Large intestine (tissue), 12 donors: ENCODE measurements at places on chromosomes 1 and 21.

DNA sequence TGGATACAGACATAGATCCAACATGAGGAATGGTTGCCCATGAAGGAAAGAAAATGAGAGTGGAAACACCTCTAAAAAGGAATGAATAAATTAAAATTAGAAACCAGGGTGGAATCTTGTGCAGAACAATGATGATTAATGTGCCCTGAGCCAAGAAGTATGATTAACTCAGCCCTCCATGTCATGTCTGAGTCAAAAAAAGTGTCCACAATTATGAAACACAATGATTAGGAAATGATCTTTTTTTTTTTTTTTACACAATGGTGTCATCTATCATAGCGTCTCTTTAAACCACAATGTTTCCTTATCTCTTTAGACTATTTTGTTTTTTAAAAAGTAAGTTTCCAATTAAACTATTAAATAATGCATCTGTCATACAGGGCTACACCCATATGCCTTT is 78.9 kb upstream of the RAB4A start:
- no peak for DNase-seq

DNA sequence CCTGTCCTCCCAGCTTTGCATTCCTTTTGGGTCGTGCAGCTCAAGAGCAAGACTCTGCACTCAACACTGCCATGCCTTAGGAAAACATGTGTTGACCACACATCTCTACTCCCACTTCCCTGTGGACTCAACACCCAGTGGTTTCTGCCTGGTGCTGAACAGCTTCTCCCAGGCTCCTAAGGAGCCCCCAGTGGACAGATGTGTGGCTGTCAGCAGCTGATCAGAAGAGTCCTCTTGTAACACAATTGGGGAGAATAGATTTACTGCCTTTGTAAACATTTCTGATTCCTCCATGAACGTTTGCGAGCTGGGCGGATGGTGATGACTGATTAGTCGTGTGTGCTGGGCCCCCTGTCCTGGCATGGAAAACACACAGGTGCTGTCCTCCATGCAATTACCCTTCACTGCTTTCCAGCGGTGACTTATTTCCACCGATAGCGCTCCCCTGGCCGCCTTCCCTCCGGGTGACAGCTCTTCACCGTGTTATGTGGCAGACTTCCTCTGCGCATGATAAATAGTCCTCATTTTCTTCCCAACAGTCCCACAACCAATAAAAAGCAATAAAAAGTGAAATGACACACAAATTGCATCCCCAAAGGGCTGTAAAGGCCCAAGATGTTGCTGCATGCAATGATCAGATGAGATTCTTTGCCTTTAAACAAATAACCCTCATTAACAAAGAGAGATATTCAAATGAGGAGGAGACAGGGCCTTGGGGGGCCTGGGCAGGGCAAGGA is 249.4 kb upstream of the AJAP1 start:
- DNase-seq = no peak

GRCh38 chr1:41674522-41674921 is 190.0 kb upstream of the EDN2 start:
- DNase-seq = no peak

- peak; percentile 30 for DNase-seq
These were observed 29.3 kb upstream of the USP1 start for GRCh38 chr1:62407398-62408009.

DNA sequence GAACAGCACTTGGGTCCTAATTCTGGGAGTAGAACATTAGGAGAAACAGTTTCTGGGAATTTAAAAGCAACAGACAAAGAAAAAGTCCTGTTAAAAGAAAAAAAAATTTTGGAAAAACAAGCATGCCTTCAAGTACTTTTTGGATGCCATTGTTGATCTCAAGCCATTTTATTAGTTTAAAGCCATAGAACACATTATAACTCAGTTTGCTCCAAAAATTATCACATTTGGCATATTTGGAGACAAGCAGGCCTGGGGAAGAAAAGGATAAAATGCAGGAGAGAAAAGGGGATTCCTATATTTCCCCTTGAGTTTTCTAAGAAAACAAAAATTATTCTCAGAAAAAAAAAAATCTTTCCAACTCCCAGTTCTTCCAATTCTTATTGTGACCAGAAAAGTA is 146.8 kb downstream of the TENT5C start:
- DNase-seq = no peak

GRCh38 chr1:231376101-231376500 is 38.0 kb downstream of the SPRTN start:
- DNase-seq = no peak

DNA sequence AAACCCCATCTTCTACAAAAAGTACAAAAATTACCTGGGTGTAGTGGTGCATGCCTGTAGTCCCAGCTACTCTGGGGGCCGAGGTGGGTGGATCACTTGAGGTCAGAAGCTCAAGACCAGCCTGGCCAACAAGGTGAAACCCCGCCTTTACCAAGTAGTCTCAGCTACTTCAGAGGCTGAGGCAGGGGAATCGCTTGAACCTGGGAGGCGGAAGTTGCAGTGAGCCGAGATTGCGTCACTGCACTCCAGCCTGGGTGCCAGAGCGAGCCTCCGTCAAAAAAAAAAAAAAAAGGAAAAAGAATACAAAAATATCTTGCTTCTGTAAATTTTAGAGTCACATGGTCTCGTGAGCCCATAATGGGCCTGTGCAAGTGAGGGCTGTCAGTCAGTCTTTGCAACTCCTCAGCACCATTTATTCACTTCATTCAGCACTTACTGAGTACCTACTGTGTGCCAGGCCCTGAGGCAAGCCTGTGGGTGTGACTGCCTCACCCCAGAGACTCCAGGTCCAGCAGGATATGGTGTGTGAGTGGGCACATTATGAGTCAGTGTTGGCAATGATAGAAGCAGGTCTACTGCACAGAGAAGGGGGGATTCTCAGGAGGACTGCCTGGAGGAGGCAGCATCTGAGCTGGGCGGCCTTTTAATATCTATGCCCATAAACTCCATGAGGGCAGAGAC is 46.8 kb upstream of the TARDBP start:
- no peak for DNase-seq

DNA sequence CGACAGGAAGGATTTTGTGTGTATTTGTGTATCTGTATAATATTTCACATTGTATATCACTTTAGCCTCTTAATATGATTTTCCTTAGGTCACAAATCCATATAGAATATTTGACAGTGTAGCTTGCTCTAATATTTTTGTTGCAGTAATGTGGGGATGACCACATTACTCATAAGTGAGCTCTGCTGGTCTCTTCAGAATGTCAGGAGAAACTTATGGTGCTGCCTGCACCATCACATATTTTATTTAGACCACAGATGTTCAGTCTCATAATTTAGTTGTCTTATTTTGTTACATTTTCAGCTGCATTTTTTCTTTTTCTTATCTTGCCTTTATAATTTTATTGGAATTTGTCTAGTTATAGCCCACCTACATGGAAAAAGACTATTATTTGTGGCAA is 205.3 kb downstream of the PBX1 start:
- DNase-seq = no peak

DNA sequence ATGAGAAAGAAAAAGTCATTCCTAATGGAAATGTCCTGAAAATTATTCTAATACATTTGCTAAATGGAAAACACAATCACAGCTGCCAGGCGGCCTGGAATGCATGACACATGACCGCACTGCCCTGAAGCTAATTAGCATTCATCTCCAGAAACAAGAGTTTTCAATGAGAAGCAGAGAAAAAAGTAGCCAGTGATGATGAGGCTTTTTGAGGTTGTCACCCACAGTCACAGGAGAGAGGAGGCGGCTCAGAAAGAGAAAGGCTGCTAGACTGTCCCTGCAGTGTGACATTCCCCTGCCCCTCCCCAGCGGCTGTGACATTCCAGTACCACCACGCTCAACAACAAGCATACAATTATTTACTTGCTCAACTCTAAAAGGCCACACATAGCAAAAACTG is 122.9 kb upstream of the KRTAP19-8 start:
- DNase-seq = no peak

DNA sequence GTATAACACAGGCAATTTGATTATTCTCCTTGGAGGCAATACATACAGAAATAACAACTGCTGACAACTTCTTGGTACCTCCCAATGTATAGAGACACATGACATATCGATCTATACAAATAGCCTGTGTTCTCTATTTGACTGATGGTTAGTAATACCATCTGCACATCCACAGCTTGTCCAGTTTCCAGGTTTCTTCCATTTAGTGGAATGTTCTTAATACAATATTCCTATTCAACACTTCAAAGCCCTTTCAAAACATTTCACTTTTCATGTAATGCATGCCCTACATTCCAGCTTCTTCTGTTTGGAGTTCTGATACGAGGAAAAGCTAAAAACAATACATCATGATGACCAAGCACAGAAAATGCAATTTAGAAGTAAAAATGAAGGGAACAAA is 37.0 kb upstream of the GORAB start:
- no peak for DNase-seq

DNA sequence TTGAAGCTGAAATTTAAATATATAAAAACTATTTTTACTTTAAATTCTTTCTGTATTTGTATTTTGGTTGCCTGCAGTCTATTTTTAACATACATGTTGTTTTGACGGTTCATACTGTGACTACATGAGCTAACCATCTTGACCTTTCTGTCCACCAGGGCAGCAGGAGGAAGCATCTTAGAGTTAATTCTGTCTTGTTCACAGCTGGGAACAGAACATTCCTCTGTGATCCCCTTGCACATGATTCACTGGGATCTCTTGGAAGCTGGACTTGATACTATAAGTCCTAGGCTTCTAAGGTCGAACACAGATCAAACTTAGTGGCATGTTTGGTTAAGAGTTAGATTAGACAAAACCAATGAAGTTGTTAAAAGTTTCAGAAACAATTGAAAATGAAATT is 99.7 kb downstream of the NFIA start:
- DNase-seq = no peak

GRCh38 chr1:201299968-201300367 is 16.7 kb downstream of the PKP1 start:
- peak; percentile 44 for DNase-seq

GRCh38 chr1:179099891-179100290 is 18.0 kb downstream of the TOR3A start:
- DNase-seq = no peak

GRCh38 chr1:29478151-29478791 is 241.9 kb downstream of the PTPRU start:
- no peak for DNase-seq

- DNase-seq = no peak
These were observed 43.7 kb downstream of the BACH1 start for GRCh38 chr21:29342363-29342957.

DNA sequence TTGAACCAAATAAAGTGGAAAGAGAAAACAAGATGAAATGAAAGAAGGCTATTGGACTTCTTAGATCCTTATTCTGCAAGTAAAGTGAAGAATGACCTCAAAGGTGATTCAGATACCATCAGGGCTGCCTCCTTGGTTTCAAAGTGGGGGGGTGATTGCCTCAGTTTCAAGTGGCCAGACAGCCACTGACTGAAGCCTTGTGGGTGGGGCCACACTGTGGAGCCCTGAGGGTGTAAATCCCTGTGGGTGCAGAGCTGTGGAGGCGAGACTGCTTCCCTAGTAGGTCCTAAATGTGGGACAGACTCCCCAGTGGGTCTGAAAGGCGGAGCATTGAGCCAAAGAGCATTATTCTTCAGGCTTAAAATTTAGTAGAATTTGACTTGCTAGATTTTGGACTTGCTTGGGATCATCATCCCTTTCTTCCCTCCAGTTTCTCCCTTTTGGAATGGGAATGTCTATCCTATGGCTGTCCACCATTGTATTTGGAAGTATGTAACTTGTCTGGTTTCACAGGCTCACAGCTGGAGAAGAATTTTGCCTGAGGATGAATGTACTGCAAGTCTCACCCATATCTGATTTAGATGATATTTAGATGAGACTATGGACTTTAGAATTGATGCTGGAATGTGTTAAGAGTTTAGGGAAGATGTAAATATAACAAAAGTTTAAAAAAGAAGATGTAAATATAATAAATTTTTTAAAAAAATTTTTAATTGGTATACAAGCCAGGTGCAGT is 71.6 kb upstream of the SOX13 start:
- no peak for DNase-seq

- DNase-seq = no peak
These were observed 116.0 kb upstream of the CD34 start for GRCh38 chr1:208026880-208027438.

DNA sequence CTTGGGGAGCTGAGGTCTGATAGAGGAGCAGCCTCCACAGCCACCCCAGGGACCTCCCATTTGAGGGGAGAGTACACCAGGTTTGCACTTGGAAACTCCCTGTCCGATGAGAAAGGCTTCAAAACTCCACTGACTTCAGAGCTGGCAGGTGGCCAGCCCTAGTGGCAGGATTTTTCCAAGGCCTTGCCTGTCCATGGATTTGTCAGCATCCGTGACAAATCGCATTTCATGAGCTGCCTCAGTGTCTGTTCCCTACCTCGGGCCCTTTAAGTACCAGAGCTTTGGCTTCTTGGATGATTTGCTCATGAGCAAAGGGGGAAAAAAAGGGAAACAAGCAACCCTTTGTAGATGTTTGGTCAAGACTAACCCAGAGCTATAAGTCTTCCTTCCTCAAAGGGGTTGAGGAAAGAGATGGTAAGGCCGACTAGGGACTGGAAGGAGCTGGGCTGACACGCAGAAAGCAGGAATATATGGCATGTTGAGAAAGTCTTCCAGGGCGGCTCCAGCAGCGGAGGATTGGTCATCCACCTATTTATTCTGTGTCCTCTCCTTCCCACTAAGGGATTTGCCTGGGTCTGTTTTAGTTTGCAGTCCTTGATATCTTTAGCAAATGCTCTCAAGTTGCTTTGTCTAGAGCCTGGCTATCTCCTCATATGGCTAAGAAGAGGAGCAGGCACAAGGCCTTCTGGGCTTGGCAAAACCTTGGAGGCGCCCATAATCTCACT is 2.7 kb upstream of the HSPG2 start:
- DNase-seq = peak; percentile 76

DNA sequence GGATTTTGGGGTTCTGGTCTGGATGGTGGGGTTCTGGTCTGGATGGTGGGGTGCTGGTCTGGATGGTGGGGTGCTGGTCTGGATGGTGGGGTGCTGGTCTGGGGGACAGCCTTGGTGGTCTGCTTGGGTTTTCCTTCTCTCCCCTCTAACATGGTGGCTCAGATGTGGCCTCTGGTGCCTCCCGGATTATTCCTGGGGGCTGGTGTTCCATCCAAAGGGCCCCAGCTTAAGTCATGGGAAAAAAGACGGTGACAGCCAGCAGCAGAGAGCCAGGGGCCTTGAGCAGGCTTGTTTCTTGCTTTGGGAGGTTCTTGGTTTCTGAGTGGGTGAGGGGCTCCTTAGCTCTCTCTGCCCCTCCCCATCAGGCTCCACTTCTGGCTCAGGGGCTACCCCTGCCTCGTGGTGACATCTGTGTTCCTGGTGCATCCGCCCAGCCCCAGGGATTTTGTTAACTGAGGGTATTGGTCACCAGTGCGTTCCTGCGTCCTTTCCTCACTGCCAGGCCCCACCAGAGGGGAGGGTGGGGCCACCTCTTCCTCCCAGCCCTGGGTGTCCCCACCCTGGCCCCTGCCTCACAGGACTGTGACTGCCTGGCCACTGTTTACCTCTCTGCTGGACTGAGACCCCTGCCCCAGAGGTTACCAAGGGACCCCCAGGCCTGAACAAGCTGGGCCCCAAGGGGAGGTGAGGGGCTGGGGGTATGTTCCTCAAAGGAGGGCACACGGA is 43.2 kb upstream of the ACTRT2 start:
- DNase-seq = no peak

GRCh38 chr1:16191916-16192546 is 20.4 kb downstream of the ARHGEF19 start:
- no peak for DNase-seq
